ENCODE measurements at places on chromosomes 12 and 14.

DNA sequence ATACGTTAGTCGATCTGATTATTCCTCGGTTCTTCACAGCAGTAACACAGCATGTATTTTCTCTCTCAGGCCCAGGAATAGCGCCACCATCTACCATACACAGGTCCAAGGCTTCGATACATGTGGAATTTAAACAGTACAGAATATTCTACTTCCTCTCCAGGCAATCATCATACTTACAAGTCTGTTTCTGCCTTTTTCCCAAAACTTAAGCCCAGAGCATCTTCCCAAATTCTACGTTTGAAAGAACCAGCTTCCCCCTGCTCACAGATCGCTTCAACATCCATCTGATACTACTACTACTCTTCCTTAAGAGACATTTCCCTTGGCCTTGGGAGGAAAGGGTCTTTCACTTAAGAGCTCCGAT is 626 bp downstream of the TXNDC16 start:
- DNase-seq, result peak; percentile 53

GRCh38 chr14:66242001-66242400 is 244.2 kb upstream of the CCDC196 start:
- no peak for DNase-seq

DNA sequence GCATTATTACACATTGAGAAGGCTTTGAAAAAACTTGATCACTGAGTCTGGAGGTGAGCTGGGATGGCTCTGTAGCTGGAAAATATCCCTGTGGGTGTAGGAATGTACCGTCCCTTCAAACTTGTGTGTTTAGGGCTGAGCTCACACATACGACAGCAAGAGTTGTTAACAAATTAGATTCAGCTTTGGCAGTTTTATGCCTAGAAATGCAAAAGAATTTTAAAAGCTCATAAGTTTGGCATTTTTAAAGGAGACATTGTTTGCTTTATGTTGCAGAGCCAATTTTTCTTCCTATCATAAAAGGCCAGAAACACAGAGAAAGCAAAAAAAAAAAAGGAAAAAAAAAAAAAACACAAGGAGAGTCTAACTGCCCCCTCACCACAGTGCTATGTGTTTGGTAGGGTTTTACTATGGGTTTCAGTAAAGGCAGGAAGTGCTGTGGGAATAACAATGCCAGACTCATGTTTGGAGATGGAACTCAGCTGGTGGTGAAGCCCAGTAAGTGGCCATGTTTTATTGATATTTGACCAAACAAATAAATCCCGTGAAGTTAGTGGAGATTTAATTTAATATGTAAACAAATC is 78.4 kb downstream of the DAD1 start:
- no peak for DNase-seq

DNA sequence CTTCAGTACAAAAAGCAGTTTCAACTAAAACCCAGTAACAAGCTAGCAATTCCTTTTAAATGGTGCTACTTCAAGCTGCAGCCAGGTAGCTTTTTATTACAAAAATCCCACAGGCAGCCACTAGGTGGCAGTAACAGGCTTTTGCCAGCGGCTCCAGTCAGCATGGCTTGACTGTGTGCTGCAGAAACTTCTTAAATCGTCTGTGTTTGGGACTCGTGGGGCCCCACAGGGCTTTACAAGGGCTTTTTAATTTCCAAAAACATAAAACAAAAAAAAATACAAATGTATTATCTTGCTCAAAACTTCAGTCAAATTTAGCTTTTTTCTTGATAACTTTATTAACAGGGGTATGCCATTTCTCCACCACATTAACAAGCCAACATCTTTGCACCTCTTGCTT is 3.6 kb upstream of the CLEC4E start:
- peak; percentile 55 for DNase-seq

GRCh38 chr14:106013879-106014376 is 487.5 kb downstream of the TMEM121 start:
- no peak for DNase-seq

DNA sequence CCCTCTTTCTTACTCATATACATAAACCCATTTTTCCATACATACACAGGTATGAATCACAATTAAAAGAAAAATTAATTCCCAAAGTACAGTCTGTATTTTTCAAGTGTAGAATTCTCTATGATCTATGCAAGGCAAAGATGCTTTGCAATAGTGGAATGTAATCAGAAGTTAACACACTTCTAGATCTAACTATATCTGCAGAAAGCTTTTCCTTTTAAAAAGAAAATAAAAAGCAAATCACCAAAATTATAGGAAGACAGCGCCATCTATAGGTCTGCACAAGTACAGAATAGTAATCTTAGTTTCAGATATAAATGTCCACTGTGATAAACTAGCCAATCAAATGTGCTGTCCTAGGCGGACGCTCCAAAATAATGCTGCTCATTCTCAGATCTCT is 22.0 kb downstream of the SLC25A21 start:
- peak; percentile 47 for DNase-seq

DNA sequence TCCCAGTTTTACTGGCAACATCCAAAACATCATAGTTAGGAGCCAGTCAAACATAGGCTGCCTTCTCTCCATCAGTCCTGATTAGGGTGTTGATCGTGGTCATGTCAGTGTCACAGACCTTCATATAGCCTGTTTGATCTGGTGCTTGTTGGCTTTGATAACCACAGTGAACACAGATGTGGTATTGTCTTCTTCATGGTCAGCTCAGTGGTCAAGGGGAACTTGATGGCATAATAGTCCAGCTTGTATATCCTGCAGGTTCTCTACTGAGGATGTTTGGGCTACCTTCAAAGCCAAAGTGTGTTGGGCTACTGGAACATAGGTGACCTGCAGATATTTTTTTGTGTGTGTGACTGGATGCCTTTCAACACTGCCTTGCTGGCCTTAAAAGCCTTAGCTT is 21.7 kb downstream of the PRORP start:
- no peak for DNase-seq

DNA sequence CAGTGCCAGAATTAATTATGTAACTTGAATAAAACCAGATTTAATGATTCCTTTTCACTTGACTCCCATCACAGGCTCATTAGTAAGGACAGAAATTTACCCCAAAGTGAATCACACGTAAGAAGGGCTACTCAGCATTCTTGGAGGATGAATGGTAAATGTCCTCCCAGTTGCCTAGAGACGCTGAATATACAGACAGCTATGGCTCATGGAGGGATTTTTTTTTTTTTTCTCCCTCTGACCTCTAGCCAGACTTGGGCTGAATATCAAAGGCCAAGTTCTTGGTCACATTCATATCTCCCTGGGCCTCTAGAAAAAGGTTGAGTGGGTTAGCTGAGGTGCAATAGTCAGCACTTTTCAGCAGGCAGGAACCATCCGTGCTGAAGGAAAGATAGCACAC is 77.5 kb downstream of the PHLDA1 start:
- no peak for DNase-seq

GRCh38 chr14:33833706-33834465 is 117.0 kb downstream of the EGLN3 start:
- no peak for DNase-seq

- no peak for DNase-seq
Measured at GRCh38 chr12:94900496-94900895, 103.0 kb downstream of the NDUFA12 start.

GRCh38 chr12:101010896-101011295 is 199.1 kb downstream of the SLC5A8 start:
- no peak for DNase-seq

DNA sequence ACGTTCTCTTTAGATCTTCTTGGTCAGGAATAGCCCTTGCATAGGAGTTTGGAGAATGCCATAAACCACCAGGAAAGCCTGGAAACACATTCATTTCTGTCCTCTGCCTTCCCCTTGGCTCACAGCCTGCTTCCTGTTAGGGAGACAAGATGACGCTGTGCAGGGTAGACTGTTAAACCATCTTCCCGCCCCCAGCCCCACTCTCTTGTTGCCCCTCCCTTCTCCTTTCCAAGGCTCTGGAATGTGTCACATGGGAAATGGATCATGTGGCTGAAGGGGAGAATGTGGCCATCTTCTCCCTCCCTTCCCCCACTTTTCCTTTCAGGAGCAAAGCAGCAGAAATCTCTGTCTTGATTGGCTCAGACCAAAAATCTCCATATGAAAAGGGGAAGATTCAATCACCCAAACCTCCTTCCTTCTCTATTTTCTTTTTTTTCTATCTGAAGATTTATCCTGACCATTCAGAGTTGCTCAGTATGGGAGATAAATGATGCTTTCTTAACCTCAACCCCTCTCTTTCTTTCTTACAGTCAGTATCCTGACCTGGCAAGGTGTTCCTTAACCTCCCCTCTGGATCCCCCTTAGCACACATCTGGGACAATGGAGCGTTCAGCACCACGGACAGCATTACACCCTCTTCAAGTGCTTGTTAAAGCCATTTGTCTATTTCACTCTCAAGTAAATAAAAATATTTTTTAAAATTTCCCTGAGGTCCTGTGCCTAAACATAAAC is 11.4 kb downstream of the GPR19 start:
- DNase-seq, result peak; percentile 34

GRCh38 chr12:75863533-75863932 is 168.0 kb downstream of the PHLDA1 start:
- no peak for DNase-seq

DNA sequence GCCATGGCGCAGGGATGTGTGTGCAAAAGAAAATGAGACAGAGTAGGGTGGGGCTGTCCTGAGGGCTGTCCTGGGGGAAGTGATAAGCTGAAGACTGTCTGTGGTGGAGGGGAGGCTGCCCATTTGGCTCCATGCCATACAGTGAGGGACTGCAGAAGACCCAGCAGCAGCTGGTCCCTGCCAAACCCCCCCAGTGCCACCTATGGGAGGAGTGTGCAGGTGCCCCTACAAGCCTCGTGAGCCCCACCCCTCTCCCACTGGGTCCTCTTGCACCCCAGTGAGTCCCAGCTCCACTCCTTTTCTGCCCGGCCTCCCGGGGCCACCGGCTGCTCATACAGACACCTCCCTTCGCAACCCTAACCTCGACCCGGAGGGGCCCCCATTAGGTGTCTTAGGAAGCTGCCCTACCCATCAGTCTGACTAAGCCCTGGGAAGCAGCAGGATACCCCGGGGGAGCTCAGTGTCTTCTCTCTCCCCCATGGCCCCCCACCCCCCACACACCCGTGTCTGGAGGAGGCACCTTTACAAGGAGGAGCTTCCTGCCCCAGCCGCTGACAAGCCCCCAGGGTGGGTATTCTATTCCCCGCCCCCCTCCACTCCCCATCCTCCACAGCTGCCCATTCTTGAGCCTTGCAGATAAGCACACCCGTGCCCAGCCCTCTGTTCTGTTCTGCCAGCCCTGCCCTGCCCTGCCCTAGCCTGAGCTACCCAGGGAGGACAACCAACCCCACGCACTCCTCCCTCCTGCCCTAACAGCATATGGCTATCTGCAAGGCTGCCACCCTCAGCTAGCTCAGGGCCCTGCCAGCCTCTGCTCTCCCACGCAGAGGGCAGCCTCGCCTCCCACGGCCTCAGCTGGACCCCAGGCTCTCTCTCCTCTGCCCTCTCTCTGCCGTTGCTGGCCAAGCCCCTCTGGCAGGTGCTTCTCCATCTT is 41.9 kb downstream of the SLC6A12 start:
- no peak for DNase-seq

DNA sequence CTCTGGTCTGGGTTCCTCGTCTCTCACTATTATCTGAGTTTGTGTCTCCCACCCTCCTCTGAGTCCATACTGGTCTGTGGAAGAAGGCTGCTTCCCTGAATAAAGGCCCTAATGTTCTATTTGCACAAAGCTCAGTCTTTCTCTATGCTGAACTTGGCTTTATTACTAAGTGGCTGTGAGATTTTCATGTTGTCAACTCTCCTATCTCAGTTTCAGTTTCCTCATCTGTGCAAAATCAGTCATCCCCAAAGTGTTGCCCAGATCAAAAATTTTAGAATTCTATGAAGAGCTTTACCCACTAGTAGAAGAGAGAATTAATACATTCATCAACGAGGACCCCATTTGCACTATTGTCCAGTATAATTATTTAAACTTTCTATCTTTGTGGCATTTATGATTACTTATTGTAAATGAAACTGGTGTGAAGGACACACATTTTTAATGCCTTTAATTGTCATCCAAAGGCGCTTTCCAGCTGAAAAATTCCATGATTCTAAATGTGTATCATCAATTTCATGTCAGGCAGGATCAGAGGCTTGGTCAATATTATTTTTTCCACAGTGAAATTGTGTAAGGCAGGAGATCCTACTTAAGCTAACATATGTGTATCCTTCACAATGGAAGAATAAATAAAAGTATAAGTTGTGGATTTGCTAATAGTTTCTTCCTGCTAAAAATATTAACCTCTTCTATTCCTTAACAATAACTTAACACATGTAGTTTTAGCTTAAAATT is 79.1 kb upstream of the EEA1 start:
- DNase-seq, result no peak

DNA sequence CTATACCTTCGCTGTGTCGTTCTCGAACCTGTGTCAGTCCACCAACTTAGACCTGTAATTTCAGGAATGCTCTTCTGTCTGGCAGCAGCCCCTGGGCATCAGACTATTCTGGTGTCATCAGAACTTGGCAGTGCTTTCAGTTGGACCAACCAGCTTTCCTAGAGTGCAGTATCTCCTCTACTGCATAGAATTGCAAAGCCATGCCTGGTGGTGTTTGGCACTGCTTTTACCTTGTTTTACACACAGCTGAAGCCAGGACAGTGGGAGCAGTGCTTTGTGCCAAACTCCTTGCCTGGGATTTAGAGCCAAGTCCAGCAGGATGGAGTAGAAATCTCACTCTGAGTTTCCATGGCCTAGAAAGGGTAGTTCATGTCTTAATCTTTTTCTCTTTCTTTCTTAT is 1.5 kb downstream of the FLVCR2 start:
- no peak for DNase-seq

DNA sequence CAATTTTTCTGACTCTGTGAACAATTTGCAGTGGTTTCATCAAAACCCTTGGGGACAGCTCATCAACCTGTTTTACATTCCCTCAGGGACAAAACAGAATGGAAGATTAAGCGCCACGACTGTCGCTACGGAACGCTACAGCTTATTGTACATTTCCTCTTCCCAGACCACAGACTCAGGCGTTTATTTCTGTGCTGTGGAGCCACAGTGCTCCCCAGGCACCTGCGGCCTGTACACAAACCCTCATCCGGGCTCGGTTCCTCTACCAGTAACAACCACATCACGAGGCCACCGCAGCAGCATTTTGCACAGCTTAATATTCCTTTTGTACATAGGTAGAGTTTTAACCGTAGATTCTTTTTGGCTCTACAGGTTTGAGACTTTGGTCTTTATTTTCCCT is 397.4 kb upstream of the OR4E1 start:
- DNase-seq, result peak; percentile 63

DNA sequence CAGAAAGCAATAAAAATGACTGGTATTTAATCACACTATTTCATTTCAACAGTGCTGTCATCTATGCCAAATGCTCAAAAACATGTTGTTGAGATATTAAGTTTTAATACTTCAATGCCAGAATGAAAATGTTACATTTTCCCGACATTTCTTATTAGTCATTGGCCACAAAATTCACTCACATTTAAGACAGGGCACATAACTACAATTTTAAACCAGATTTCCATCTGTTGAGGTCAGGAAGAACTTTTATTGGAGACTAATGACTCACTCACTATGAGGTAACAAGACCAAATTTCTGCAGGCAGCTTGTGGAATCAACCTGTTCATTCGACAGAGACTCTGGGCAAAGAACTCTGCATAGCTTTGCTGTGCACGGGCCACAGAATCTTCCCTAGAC is 36.8 kb downstream of the PPTC7 start:
- DNase-seq, result no peak

- no peak for DNase-seq
Measured at GRCh38 chr12:124884587-124885438, 21.1 kb upstream of the SCARB1 start.

Data from AML-193 (cell line).